ENCODE measurements at places on chromosomes 3 and 15.

GRCh38 chr15:76328958-76329357, 7.6 kb upstream of the ISL2 start:
- peak; percentile 25 for DNase-seq

- no peak for DNase-seq
Measured at GRCh38 chr3:127849368-127849767, 27.1 kb upstream of the MGLL start.

- no peak for DNase-seq
Measured at GRCh38 chr3:50208677-50209344, 3.7 kb downstream of the SLC38A3 start.

GRCh38 chr15:82943176-82943575, 9.3 kb downstream of the HOMER2 start:
- no peak for DNase-seq

- no peak for DNase-seq
Measured at GRCh38 chr3:8579096-8579495, 65.5 kb downstream of the SSUH2 start.

DNA sequence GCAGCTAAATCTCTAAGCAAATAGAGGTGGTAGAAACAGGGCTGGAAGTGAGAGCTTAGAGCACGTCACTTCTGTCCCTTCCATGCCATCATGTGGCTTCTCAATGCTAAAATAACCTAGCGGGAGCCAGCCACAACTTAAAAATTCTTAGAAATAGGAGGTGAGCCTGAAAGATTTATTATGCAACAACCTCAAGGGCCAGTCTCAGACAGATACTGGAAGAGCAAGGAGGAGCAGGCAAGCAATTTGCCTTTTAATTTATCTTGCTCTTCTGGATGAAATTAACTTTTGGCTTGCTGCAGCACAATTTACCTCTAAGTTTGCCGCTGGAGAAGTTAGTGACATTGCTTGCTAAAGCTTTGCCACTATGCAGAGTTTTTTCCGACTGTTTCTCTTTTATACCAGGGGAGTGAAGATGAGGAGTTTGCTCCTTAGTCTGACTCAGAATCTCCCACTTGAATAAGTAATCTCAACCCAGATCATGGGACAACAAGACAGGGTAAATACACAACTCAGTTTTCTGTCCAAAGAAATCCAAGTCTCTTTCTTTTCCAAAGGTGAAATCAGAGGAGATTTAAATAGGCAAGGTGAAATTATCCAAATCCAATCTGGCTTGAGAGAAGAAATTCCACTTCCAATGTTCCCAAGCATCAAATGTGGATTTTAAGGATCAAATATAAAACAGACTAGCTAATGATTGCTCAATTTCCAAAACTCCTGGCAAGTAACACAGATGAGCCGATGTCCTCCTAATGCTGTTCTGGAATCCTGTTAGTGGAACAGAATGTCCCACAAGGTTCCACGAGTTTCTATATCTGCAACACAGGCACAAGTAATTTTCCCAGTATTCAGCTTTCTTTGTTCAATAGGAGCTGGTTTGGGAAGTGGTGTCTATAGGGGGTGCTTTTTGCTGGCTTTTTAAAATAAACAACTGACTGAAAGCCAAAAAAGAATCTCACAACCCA, 329.4 kb upstream of the RORA start:
- no peak for DNase-seq

DNA sequence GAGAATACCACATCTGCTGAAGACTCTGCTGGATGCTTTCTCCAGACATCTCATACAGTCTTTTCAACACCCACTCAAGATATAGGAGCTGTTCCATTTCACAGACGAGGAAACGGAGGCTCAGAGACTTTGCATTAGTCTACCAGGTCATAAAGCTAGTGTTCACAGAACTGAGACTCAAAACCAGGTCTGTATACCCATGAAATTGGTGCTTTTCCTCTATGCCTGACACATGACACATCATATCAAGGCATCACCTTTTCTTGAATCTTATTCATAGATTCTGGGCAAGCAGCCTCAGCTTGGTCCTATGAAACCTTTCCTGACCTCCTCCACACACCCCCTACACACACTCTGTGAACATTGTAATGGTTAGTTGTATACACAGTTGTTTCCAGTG, 101.2 kb downstream of the LPP start:
- no peak for DNase-seq

GRCh38 chr15:77852241-77853007, 219.7 kb upstream of the LINGO1 start:
- DNase-seq: no peak

DNA sequence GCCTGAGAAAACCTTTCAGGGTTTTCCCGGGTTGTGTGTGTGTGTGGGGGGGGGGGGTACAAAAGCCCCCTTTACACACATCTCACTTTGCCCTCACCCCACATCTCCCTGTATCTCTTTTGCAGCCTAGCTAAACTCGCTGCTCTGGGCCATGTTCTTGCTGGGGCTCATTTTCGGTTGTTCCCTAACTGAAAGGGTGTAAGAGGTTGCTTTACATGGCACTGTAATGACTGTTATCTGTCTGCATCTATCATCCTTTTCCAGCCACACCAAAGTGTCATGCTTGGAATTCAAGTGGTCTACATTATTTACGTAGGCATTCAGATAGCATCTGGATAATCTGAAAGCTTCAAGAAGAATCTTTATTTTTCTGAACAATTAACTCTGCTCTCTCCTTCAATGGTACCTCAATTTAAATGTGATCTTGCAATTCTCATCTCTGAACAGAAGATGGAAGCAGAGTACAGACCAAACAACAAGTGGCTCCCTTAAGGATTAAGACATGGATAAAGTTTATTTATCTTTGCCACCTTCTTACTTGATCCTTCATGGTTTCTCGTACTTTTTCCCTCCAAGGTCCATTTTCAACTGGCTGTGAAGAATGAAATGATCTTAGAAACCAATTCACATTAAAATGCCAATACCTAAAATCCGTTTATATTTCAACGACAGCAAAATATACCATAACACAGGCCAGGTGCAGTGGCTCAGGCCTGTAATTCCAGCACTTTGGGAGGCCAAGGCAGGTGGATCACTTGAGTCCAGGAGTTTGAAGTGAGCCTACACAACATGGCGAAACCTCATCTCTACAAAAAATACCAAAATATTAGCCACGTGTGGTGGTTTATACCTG, 34.9 kb downstream of the DCLK3 start:
- DNase-seq: peak; percentile 80

- DNase-seq: no peak
Measured at GRCh38 chr3:38009807-38010591, 19.4 kb downstream of the VILL start.

GRCh38 chr3:11390411-11391131, 118.4 kb downstream of the ATG7 start:
- DNase-seq: no peak

DNA sequence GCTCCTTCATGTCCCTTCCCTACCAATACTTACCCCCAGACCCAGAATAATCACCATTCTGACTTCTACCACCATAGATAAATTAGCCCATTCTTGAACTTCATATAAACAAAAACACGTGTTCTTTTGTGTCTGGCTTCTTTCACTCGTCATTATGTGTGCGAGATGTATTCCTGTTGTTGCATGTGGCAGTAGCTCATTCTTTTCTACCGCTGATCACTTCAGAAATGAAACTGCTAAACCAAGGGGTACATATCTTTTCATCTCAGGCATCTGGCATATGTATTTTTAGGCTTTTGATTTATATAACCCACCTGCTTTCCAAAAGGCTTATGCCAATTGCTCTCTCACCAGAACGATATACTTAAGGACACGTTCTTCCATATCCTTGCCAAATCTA, 13.8 kb upstream of the SCG3 start:
- no peak for DNase-seq

DNA sequence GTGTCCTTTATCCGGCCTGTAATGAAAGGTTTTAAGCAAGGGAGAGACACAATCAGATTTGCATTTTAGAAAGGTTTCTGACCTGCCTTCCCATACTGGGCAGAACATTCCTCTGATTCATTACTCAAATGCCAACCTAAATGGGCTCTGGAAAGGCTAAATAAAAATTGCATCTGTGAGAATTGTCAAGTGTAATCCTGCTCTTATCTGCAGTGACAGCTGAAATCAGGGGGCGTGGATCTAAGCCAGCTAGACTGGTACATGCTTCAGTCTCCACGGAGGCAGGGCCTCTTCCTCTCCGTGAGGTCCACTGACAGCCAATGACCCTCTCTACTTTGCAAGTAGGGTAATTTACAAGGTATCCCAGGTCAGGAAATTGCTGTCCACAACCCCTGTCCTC, 32.5 kb upstream of the MINAR1 start:
- DNase-seq: no peak

DNA sequence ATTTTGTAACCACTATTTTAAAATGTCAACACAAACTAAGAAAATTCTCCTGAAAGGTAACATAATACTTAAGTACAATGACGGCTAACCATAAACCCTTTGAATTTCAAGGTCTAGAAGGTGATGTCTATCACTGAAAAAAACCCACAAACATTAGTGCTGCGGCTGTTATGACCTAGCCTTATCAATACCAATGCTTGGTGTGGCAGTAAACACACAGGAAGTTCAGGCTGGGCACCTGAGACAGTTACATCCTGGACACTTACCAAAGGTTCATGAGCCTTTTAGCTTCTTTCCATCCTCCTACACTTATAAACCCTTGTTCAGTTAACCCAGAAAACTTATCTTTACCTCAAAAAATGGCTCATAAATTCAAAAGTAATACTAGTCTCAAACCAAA, 5.8 kb downstream of the HSPBAP1 start:
- no peak for DNase-seq

DNA sequence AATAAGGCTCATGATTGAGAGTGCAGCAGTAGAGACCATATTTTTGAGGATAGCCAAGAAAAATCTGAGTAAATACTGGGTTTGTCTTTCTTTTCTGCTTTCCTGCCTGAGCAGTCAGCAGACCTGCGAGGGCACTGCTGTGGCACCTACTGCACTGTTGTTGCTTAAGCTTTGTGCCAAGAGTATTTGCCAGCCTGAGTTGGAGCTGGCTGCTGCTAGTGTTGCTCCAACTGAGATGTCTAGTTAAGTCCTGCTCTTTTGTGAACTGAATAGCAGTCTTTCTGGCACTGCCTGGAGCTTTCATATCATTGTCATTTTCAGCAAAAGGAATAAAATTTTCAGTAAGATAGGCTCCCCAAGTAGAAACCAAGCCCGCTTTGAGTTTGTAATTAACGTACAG, 214.5 kb upstream of the P2RY1 start:
- DNase-seq: no peak

DNA sequence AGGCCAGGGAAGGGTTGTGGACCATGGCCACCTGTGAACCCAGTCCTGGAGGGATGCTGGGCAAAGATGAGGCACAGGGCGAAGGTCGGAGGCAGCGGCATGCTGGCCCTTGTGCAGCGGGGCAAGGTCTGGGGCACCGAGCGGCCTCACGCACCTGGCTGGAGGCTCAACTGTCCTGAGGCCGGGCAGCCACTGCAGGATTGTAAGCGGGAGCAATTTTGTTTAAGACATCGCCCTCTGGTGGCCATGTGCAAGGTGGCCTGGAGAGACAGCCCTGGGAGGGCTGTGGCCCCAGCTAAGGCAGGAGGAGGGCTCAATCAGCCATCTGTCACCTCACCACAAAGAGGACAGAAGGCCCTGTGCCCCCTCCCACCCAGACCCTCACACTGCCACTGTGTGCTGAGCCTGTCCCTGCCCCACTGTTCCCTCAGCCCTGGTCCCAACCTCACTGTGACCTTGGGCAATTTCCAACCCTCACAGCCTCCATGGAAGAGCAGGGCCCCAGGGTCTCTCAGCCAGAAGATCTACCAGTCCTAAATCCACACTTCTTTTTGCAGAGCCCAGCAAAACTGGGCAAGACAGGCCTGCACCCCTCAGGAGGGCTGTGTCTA, 46.2 kb downstream of the TPRA1 start:
- DNase-seq: peak; percentile 86

- DNase-seq: no peak
Measured at GRCh38 chr3:57069503-57069902, 9.0 kb downstream of the SPATA12 start.

DNA sequence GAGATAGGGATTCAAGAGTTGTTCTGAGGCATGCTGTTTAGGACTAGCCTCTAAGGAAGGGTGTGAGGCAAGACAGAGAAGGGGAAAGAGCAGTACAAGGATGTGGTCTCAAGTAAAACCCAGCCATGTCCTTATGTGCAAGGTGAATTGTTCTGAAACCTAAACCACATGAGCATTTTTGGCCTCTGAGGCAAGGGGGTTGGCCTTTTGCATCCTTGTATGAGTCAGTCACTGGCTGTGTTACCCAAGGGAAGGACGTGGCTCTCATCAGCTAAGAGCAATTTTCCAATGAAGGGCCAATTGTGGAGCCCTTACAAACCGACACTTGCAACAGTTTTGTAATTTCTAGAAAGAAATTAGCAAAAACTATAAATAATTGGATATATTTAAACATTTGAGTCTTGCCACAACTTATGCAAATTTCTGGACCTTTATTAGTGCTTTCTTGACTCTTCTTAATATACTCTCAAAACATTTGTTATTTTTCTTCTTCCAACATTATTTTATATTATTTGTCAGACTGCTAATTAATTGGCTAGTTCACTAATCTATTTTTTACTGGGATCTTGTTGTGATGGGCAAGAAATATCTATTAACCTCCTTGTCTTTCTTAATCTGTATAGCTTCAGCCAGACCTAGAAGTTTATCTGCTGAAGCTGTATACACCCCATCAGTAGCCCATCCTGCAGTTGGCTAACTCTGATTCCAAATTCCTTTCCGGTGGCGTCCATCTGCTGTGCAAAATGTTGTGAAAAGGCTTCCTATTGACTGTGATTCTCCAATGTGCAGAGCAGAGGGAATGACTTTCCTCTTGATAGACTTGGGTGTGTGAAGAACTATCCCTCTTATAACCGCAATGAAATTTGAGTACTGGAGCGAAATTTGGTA, 97.7 kb upstream of the P2RY1 start:
- peak; percentile 4 for DNase-seq

- DNase-seq: no peak
Measured at GRCh38 chr15:85943151-85943550, 136.5 kb upstream of the AGBL1 start.

GRCh38 chr15:48087844-48088243, 32.9 kb upstream of the SLC24A5 start:
- DNase-seq: no peak

DNA sequence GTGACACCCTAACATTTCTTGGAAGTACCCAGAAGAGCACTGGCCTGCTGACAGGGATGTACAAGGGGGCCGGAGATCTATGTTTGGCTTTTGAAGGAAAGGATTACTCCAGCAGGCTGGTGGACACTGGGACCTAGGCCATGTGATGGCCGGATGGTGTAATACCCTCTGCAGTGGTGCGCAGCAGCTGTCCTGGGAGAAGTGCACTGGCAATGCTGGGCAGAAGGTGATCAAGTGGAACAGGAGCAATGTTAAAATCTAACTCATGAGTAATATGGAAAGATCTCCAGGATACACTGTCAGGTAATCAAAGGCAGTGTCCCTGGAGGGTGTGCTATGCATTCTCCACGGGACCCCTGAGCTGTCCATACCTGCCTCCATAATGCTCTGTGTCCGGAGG, 71.2 kb upstream of the POMGNT2 start:
- no peak for DNase-seq

DNA sequence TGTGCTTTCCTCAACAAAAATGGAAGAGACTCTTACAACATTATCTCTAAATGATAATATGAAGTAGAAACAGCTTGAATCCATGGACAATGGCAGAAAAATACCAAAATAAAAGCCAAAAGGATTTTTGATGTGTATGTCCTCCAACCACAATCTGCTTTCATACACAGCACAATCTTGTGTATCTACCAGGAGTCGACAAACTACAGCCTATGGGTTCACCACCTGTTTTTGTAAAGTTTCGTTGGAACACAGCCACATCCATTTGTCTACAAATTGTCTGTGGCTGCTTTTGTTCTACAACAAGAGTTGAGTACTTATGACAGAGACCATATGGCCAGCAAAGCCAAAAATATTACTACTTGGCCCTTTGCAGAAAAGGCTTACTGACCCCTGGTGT, 88.7 kb upstream of the UBE2E2 start:
- DNase-seq: no peak
